ENCODE measurements at places on chromosomes 11 and 22.

- no peak for DNase-seq
Measured at GRCh38 chr11:3092603-3093141, 35.4 kb upstream of the CARS1 start.

GRCh38 chr11:134052988-134053945 is 15.6 kb upstream of the JAM3 start:
- DNase-seq = no peak

GRCh38 chr11:90884181-90884580 is 661.3 kb upstream of the CHORDC1 start:
- no peak for DNase-seq

DNA sequence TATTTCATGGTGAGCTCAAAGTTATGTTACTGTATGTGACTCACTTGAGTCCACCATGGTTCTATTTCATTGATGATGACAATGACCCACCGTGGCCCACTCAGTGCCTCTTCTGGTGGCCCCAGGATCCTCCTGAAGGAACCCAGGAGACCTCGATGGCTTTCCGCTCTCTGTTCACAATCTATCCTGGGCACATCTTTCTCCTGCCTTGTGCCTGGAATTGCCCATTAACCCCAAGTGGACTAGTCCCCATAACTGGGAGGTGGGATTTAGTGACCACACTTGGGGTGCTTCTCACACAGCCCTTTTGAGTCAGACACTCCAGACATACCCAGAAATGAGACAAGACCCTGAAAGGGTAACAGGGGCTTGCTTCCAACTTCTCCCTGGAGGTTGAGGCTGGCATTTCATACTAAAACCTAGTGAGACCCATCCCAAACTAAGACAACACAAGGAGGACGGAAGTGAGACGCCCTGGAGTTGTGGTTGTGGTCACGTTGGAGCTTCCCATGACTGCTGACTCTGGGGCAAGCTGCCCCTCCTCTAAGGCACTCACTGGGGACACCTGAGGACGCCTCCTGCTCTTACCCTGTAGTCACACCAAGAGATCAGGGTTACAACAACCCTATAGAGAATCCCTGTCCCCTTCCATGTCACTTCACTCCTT is 22.1 kb downstream of the IGLL5 start:
- no peak for DNase-seq

GRCh38 chr11:77141034-77141433 is 13.0 kb downstream of the MYO7A start:
- DNase-seq = no peak

GRCh38 chr11:119885861-119886567 is 157.0 kb upstream of the NECTIN1 start:
- no peak for DNase-seq

- no peak for DNase-seq
Measured at GRCh38 chr11:81963018-81963417, 770.6 kb downstream of the FAM181B start.

DNA sequence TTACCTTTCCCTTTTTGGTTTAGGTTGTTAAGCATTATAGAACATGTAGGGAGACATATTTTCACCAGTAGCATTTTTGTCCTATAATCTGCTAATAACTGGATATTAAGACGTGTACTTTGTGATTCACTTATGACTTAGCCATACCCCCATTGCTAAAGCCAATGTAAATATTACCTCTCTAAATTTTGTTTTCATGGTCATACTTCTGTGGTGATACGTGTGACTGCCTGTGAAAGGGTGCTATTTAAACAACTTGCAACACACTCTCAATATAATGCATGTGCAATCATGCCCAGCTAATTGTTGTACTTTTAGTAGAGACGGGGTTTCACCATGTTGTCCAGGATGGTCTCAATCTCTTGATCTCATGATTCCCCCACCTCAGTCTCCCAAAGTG is 36.2 kb upstream of the PAK1 start:
- no peak for DNase-seq

DNA sequence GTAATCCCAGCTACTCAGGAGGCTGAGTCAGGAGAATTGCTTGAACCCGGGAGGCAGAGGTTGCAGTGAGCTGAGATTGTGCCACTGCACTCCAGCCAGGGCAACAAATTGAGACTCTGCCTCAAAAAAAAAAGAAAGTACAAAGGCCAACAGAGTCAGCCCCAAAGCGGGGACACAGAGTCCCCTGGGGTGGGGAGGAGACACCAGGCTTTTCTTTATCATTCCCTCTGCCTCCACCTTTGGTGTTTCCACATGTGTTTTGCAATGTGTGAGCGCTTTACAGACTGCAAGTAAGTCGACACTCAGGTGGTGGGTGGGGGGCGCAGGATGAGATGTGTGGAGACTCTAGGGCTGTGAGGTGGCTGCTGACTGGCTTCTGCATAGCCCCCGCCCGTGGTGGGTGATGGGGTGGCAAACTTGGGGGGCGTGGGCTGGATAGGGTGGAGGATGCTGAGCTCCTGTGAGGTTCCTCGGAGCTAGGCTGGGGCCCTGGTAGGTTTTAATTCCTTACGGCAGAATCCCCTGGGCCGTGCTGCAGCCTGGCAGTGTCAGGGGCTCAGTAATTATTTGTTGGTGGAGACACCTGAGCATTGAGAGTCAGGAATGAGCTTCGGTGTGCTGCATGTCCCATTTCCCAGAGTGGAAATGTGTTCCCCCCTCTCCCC is 177.2 kb downstream of the CTTN start:
- no peak for DNase-seq

DNA sequence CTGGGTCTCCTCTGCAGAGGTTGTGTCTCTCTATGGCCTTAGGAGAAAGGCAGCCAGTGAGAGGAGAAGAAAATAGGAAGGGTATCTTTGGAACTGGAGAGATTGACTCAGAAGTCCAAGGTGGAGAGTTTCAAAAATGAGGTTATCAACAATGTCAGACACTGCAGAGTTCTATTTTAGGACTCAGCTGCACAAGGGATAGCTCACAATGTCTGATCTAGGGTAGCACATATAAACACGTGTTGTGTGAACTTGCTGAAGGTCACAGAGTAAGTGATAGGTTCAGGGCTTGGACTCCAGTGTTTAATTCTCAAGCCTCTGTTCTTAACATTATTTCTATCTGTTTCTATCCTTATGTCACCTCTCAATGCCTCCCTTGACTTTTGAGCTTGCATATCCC is 305.0 kb upstream of the LARGE1 start:
- DNase-seq = no peak

DNA sequence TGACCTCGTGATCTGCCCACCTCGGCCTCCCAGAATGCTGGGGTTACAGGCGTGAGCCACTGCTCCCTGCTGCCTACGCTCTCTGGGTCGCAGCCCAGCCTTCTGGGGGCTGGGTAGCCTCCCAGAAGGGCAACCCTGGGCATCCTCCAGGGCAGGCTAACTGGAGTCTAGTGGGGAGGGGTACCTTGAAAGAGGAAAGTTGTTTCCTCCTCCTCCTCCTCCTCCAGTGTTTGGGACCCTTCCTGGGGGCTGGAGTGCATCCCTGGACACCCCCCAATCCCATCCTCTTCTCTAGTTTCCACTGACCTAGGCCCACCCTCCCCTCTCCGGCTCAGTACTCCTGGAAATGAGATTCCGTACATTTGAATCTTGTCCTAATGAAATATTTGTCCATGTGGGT is 1.3 kb downstream of the PNPLA3 start:
- no peak for DNase-seq

- DNase-seq = no peak
Measured at GRCh38 chr11:4551346-4551979, 6.5 kb downstream of the OR52M1 start.

DNA sequence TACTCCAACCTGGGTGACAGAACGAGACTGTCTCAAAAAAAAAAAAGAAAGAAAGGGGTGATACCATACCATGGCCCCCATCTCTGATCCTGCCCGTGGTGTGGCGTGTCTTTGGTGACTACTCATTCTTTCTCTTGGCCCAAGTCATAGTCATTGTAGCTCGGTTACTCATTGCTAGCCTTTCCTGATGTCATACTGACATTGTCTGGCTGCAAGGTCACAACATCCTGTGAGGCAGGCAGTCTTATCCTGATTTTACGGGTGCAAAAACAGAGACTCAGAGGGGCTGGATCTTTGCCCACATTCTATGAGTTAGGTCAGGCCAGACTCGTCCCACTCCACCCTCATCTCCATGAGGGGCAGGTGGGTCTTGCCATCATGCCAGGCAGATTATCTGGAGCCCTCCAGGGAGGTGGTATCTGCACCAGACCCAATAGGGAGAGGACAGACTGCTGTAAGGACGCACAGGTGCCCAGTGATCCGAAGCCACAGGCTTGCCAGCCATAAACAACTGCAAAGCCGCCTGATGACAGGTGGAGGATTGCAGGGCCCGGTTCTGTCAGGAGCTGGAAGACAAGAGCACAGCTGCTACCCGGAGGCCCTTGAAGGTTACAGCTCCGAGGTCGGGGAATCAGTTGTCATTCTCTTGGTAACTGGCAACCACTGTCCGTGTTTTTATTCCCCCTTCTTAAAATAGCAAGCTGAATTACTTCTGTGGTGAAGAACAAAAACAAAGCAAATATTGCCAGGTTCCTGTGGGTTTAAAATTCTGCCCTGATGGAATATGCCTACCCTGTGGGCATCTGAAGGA is 13.8 kb downstream of the TOM1 start:
- no peak for DNase-seq

DNA sequence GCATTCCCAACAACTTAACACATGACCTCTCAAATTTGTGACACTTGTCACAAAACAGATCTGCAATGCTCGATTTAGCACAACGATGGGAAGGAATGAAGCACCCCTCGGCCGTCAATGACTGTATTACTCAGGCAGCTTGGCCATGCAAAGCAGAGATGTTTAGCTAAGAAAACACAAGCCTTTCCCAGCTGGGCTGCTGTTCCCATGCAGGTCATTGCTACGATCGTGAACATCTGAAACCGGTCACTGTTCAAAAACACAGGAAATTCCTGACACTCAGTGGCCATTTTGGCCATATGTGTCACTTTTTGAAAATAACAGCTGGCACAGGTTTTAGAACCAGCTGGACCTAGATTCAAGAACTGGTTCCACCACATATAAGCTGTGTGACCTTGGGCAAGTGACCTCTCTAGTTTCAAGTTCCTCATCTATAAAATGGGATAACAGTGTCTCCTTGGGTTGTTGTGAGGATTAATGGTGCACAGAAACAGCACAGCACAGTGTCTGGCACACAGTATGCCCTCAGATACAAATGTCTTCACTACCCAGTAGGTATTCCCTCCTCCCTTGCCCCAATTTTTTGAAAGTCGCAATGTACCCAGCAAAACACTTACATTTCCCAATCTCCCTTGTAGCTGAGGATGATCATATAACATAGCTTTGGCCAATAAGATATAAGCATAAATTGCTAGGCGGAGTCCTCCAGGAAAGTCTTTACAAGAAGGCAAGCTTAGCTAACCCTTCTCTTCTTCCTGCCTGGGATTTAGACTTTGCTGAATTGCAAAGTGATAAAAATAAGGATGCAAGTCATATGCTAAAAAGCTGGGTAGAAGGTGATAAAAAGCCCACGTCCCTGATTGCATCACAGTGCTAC is 93.1 kb downstream of the C11orf58 start:
- DNase-seq = no peak

- no peak for DNase-seq
Measured at GRCh38 chr22:35739076-35739930, 21.6 kb downstream of the APOL5 start.

DNA sequence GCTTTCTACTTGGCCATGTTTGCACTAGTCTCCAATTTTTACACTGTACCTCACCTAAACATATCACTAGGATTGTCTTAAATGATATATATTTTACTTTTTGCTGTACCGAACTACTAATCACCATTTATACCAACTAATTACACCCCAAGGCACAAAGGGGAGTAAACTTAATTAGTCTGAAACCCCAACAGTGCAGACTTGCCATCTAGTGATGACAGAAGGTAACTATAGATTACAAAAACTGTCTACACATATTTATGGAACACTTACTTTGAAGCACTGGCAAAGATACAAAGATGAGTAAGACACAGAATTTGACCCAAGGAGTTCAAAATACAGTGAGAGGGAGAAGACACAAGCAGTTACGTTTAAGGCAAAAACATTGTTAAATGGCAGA is 139.7 kb downstream of the CNTN5 start:
- no peak for DNase-seq

GRCh38 chr11:122871302-122871701 is 11.3 kb upstream of the JHY start:
- DNase-seq = no peak

GRCh38 chr22:22605074-22605404 is 39.4 kb upstream of the GGTLC2 start:
- no peak for DNase-seq

DNA sequence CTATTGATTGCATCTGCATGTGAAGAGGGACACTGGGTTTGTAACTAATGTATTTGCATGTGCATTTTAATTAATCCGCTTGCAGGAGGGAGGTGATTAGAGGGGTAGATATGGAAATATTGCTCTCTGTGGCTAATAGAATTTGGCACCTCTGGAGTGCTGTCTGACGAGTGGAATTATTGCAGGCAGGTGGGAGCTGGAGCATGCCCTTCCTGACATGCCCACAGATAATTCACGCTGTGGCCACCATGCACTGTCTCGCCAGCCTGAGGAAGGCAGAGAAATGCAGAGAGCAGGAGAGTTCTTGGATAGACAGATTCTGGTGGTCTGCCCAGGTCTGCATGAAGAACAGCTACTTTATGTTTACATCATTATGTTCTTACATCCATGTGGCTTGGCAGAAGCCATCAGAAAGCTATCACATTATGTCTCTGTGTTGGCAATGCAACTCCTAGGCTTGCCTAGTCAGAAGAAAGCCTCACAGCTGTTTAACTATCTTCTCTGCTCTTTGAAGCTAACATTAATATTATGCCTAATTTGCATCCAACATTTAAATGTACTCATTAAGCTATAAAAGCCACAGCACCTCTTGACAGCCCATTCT is 89.4 kb upstream of the DRD2 start:
- DNase-seq = no peak

- no peak for DNase-seq
Measured at GRCh38 chr11:44785856-44786607, 59.3 kb downstream of the TSPAN18 start.

- no peak for DNase-seq
Measured at GRCh38 chr11:3133261-3134217, 31.6 kb downstream of the OSBPL5 start.

- no peak for DNase-seq
Measured at GRCh38 chr11:68255526-68255925, 16.2 kb downstream of the C11orf24 start.

GRCh38 chr11:64842851-64843685 is 1.4 kb downstream of the CDC42BPG start:
- no peak for DNase-seq

- no peak for DNase-seq
Measured at GRCh38 chr22:42644422-42645340, 4.3 kb upstream of the ATP5MGL start.

DNA sequence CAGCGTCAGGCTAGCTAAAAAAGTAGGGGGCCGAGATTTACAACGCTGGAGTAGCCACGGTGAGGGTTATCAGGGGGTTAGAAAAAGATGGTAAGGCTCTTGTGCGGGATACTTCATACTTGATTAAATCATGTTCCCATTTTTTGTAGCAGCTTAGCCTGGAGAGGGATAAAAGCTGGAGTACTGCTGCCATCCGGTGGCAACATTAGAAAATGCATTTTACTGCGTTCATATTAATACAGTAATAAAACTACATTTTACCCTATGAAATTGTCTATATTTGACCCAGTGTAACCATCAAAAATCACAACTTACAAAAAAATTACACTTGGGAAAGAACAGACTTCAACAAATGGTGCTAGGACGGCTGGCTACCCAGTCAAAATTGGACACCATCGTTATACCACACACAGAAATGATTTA is 17.3 kb downstream of the RPUSD4 start:
- no peak for DNase-seq
